Uterus (tissue), 4 donors: ENCODE measurements at places on chromosomes 13 and 19. TPM values are rescaled to one million over a fixed set of nuclear protein-coding genes. Genes with fewer than 3 reads are reported as not detected.

The SAFB gene
- total RNA-seq, result 35.9 TPM

GRCh38 chr19:8194528-8195267 lies 14.5 kb upstream of the CERS4 start:
- H3K27me3 ChIP-seq, result no peaks in the 10 kb centered on the region
- H3K27ac ChIP-seq, result no peak overlapping the region
- H3K36me3 ChIP-seq, result no peaks in the 10 kb centered on the region
- H3K4me1 ChIP-seq, result no peaks in the 10 kb centered on the region

- H3K36me3 ChIP-seq, result no peaks in the 10 kb centered on the region
- H3K4me3 ChIP-seq, result no peak overlapping the region
- no peak for DNase-seq
- H3K27ac ChIP-seq, result no peak overlapping the region
- H3K27me3 ChIP-seq, result no peaks in the 10 kb centered on the region
Observed at GRCh38 chr13:89310943-89311672, 1639.9 kb downstream of the SLITRK5 start.

GRCh38 chr13:50850445-50850844 lies 7.0 kb upstream of the DLEU7 start:
- H3K4me3 ChIP-seq, result no peak overlapping the region
- no peaks in the 10 kb centered on the region for H3K27me3 ChIP-seq
- H3K4me1 ChIP-seq, result no peaks in the 10 kb centered on the region
- no peak for DNase-seq

DNA sequence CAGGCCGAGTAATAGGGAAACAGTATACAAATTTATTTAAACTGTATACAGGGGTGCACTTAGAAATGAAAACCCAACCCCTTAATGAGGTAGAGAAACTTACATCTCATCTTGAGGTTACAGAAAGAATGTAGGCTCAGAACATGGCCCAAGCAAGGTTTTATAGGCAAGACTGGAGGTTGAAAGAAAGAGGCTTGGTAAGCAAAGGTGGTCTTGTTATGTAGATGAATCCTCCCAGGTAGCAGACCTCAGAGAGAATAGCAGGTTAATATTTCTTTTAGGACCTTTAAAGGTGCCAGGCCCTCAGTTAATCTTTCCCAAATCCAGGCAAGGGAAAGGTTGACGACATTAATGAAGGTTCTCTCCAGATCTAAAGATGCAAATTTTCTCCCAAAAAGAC lies 1466.8 kb upstream of the PRR20A start:
- DNase-seq, result no peak
- H3K27me3 ChIP-seq, result no peaks in the 10 kb centered on the region
- H3K4me3 ChIP-seq, result no peak overlapping the region
- no peak overlapping the region for H3K27ac ChIP-seq
- peaks cover 6% of the 10 kb centered on the region for H3K36me3 ChIP-seq
